ENCODE measurements at places on chromosomes 6 and 20. TPM values are rescaled to one million over a fixed set of nuclear protein-coding genes. Genes with fewer than 3 reads are reported as not detected.

Gene LY6G6F
- total RNA-seq = not detected

Gene TCF15
- total RNA-seq = 3.8 TPM

Gene KLHDC3
- total RNA-seq = 169 TPM

Gene SRPK1
- total RNA-seq = 94.9 TPM

Gene SLC35D3
- 0.37 TPM for total RNA-seq

Gene CD40
- total RNA-seq = 12.9 TPM

Gene RTF2
- 46.3 TPM for total RNA-seq

Gene CCN5
- total RNA-seq = 0.16 TPM

Gene CRNKL1
- 22.6 TPM for total RNA-seq

Gene TRIM27
- 79.8 TPM for total RNA-seq

Gene MAP3K5
- 1.7 TPM for total RNA-seq

Gene NNAT
- 59.8 TPM for total RNA-seq

Gene MOG
- 1.2 TPM for total RNA-seq

Gene BFSP1
- total RNA-seq = 3.0 TPM

Gene HCK
- 1.4 TPM for total RNA-seq

Gene TTK
- total RNA-seq = 51.0 TPM

Gene SIRPB1
- 0.11 TPM for total RNA-seq

Gene OR10C1
- not detected for total RNA-seq

Gene PBOV1
- not detected for total RNA-seq

Gene NDRG3
- total RNA-seq = 26.0 TPM

Gene PROKR2
- total RNA-seq = 2.0 TPM

Gene OR2H2
- total RNA-seq = not detected

Gene HCRTR2
- not detected for total RNA-seq

Gene EYA2
- 1.5 TPM for total RNA-seq

Gene PERP
- 26.9 TPM for total RNA-seq

Gene RNF144B
- 8.2 TPM for total RNA-seq

Gene PRSS16
- 21.1 TPM for total RNA-seq

Gene TAF4
- total RNA-seq = 31.0 TPM

Gene HLA-DQB2
- 0.76 TPM for total RNA-seq

Gene HLA-G
- total RNA-seq = 1.1 TPM

Gene NRM
- total RNA-seq = 31.2 TPM

Gene AIF1
- total RNA-seq = 5.4 TPM

Gene BNIP5
- not detected for total RNA-seq

Gene DAAM2
- total RNA-seq = 3.1 TPM

Gene KCNK16
- total RNA-seq = not detected

Gene TOX2
- 1.9 TPM for total RNA-seq

Gene ULBP3
- 5.6 TPM for total RNA-seq

Gene MCUR1
- total RNA-seq = 31.6 TPM

Gene SEL1L2
- 0.37 TPM for total RNA-seq

Gene ISM1
- total RNA-seq = 0.52 TPM

Gene COL12A1
- total RNA-seq = 1.4 TPM

Gene SLC24A3
- 4.7 TPM for total RNA-seq

Gene BPIFB1
- total RNA-seq = 0.09 TPM

Gene AHI1
- 18.1 TPM for total RNA-seq

Data from WTC11 (cell line).